IMR-90 (cell line): ENCODE measurements at places on chromosomes 7 and 10. TPM values are rescaled to one million over a fixed set of nuclear protein-coding genes. Genes with fewer than 3 reads are reported as not detected.

DNA sequence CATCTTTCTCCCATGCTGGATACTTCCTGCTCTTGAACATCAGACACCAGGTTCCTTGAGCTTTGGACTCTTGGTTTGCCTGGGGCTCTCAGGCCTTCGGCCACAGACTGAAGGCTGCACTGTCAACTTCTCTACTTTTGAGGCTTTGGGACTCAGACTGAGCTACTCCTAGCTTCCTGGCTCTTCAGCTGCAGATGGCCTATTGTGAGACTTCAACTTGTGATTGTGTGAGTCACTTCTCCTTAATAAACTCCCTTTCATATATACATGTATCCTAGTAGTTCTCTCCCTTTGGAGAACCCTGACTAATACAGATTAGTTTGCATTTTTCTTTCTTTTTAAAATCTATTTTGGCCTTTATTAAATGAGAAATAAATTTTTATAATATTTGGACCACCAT is 276.2 kb upstream of the SEMA3C start:
- peak; percentile 74 for DNase-seq

DNA sequence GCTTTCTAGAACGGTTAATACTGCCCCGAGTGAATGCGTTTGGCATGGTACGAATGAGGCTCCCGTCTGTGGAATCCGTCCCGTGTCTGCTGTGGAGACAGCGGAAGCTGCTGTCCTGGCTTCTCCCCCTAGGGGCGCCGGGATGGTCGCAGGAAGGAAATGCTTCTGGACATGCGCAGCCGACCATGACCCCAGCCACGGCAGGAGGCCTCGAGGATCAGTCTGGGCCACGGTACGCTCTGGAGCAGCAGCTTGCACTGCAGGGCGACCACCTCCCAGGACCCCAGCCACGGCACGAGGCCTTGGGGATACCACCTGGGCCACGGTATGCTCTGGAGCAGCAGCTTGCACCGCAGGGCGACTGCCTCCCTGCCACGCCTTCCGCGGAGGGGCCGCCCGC is 107.9 kb downstream of the CYTH3 start:
- no peak for DNase-seq

GRCh38 chr7:23893176-23893941 is 183.3 kb downstream of the STK31 start:
- DNase-seq: no peak

The SOSTDC1 gene
- under 0.01 TPM in 1 of 2 replicates, not detected in the other for total RNA-seq

- DNase-seq: no peak
These were observed 11.0 kb downstream of the ZNF713 start for GRCh38 chr7:55898287-55898686.

The POU6F2 gene
- total RNA-seq: not detected in 2 replicates

- DNase-seq: no peak
These were observed 22.8 kb upstream of the LANCL2 start for GRCh38 chr7:55342216-55342871.

- peak; percentile 79 for DNase-seq
These were observed 30.0 kb downstream of the SFXN4 start for GRCh38 chr10:119135513-119135881.

- DNase-seq: no peak
These were observed 194.4 kb downstream of the PLXNA4 start for GRCh38 chr7:132381742-132382472.

The ADAM22 gene
- under 0.01 and 0.18 TPM in 2 replicates for total RNA-seq

The AKR1C8 gene
- not detected in 2 replicates for total RNA-seq

The AQP1 gene
- total RNA-seq: 0.18 and 0.28 TPM in 2 replicates

The SFRP5 gene
- total RNA-seq: not detected in 2 replicates

DNA sequence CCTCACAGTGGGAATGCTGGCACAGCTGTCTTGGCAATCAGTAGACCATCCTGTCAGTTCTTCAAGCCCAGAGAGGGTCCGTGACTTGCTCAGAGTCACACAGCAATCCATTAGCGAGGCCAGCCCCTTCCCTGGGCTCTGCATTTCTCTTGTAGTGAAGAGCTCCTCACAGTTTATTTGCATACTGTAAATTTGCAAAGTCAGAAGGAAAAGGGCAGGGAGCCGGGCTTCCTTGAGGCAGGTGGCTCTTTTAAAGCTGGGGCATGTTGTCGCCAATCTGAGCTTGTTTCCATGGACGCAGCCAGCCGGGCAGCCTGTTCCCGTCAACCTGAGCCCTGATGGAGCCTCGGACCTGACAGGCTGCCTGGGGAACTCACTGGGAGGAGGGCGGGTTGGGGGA is 123.4 kb downstream of the CUX1 start:
- DNase-seq: no peak
